NCI-H524 treated with DMSO at 0.1 percent for 48 hours (cell line): ENCODE measurements at places on chromosomes 13 and 19.
A peak's percentile ranks its signal among the peaks of the same experiment; 100 is the strongest.

- DNase-seq, result no peak
Observed at GRCh38 chr13:31131470-31131961, 30.2 kb downstream of the HSPH1 start.

GRCh38 chr19:38139122-38139521 is 84.9 kb downstream of the DPF1 start:
- no peak for DNase-seq

DNA sequence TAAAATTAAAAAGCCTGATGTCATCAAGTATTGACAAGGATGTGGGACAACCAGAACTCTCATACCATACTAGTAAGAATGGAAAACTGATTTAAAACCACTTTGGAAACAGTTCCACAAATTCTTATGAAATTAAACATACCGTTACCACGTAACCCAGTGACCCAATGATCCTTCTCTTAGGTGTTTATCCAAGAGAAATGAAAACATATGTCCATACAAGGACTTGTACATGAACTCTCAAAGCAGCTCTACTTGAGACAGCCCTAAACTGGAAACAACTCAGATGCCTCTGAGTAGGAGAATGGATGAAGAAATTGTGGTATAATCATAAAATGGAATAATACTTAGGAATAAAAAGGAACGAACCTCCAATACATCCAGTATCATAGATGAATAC is 27.6 kb downstream of the SLC6A16 start:
- no peak for DNase-seq

GRCh38 chr19:44875666-44876451 is 15.2 kb upstream of the TOMM40 start:
- DNase-seq, result no peak

GRCh38 chr19:35120492-35120891 is 4.9 kb downstream of the FXYD3 start:
- DNase-seq, result peak; percentile 90

GRCh38 chr19:23101241-23101640 is 15.6 kb upstream of the ZNF730 start:
- DNase-seq, result no peak

- no peak for DNase-seq
Observed at GRCh38 chr13:21777166-21777565, 106.3 kb downstream of the FGF9 start.

DNA sequence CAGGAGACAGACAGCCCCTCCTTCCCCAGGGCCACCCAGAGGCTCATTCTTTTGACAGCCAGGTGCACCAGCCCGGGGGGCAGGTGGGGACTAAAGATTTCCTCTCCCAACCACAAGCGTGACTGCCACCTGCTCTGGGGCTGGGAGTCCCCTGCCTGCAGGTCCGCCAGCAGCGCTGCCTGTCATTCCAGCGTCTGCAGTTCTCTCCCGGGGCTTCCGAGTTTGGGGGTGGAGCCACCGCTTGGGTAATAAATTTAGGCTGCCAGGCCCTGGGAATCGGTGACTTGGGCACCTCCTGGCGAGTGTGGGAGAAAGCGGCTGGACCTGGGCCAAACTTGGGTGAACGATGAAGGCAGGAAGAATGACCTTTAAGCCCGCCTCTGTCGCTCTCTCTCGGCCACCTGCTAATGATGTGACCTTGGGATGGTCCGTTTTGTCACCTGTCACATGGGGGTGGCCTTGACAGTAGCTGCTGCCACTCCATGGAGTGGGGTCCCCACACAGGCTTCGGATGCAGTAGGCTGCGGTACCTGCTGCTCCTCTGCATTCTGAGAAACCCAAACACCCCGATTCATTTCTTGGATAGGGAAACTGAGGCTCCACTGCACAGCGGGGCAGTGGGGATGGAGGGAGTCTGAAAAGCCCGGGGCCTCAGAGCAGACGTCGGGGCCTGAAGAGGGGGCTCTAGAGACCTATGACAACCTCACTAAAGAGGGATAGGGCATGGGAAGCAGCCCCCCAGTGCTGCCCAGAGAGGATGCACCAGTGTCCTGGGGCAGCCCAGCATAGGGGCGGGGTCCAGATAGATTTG is 12.8 kb downstream of the FUT6 start:
- DNase-seq, result no peak

DNA sequence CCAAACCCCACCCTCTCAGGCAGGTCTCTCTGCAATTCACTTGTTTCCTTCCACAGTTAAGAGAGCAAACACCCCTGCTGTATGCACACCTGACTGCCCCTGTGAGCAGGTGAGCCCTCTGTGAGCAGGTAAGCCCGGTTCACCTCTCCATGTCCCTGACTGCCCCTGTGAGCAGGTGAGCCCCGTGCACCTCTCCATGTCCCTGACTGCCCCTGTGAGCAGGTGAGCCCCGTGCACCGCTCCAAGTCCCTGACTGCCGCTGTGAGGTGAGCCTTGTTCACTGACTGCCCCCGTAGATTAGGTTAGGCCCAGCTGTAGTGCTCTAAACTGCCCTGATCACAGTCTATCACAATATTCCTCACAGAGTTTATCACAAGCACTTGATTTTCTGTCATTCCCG is 29.2 kb downstream of the TMTC4 start:
- DNase-seq, result no peak

DNA sequence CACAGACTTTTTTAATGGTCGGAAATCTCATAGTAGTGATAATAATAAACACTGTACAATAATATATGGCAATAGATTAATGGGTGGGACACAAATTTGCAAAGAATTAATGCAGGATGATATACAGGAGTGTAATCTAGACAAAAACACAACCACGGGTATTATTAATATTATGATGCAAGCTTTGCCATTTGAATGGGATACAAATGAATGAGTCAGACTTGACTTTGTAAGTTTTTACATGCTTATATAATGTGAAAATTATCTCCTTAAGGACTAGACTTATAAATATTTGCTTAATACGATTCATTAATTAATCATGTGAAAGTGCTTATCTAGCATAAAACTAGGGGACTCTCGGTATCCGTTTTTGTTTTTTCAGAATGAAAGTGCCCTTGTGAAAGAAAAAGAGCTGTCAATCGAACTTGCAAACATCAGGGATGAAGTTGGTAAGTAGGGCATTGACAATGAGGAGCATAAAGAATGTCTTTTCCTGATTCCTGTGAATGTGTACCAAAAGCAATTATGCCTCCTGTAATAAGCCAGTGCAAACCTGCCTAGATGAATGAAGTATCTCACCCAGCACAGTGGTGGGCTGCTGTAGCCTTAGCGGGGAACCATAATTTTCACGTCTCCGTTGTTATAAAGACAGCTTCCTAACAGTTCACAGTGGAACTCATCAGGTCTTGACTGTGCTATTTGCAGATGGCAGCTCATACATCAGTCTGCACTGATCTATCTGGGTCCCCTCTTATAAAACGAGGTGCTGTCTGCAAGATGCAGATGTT is 155.7 kb downstream of the SLC7A1 start:
- no peak for DNase-seq

DNA sequence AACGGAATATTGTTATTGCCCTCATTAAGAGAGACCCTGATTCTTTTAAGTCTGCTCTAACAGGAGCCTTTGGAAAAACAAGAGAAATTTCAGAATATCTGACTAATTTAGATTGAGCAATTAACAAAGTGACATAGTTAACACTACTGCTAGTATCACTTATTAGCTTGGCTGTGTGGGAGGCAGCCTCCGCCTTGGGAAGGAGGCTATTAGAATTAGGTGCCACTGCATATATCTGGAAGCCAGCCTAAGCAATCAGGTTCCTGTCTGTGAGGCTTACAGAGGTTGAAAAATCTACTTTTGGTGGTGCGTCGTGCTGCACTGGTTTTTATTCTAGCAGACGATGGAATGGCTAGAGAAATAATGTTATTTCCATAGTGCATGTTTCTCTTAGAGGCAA is 227.2 kb downstream of the OLFM4 start:
- DNase-seq, result no peak

DNA sequence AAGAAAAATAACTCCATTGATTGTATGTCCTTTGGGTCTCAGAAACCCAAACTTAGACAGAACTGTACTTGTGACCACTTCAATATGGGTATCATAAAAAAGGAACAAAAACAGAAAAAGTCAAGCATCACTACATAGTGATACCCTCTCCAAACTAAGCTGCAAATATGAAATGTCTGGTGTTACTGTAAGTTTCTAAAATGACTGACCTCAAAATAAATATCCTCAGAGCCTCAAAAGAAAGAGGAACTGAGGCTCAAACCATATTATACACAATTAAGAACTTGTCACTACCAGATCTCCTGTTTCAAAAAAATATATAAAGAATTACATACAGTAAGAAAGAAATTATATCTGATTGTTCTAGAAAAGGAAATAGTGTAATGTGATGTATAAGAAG is 787.9 kb upstream of the KLHL1 start:
- no peak for DNase-seq

GRCh38 chr13:53200498-53201453 is 172.2 kb downstream of the OLFM4 start:
- no peak for DNase-seq

- no peak for DNase-seq
Observed at GRCh38 chr13:73065036-73065435, 6.2 kb downstream of the KLF5 start.

DNA sequence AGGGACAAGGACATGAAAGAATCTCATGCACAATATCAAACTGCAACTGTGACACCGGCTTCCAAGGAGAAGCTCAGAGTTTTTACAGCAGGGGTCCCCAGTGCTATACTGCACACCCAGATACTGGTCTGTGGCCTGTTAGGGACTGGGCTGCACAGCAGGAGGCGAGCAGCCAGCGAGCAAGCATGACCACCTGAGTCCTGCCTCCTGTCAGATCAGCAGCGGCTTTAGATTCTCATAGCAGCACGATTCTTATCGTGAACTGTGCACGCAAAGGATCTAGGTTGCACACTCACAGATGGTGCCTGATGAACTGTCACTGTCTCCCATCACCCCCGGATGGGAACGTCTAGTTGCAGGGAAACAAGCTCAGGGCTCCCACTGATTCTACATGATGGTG is 13.1 kb upstream of the CD22 start:
- no peak for DNase-seq

- no peak for DNase-seq
Observed at GRCh38 chr19:16569609-16570320, 2.5 kb downstream of the SLC35E1 start.

DNA sequence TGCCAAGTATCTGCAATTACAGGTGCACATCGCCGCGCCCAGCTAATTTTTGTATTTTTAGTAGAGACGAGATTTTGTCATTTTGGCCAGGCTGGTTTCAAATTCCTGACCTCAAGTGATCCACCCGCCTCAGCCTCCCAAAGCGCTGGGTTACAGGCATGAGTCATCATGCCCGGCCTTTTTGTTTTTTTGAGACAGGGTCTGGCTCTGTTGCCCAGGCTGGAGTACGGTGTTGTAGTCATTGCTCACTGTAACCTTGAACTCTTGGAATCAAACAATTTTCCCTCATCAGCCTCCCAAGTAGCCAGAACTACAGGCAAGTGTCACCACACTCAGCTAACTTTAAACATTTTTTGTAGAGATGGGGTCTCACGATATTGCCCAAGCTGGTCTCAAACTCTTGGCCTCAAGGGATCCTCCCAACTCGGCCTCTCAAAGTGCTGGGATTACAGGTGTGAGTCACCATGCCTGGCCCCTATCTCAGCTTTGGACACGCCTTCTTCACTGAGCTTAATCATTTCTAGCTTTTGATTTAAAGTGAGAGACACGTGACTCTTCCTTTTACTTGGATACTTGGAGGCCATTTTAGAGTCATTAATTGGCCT is 4.0 kb upstream of the IRGC start:
- DNase-seq, result no peak
